ENCODE measurements at places on chromosomes 6 and 20. TPM values are rescaled to one million over a fixed set of nuclear protein-coding genes. Genes with fewer than 3 reads are reported as not detected.

Gene OPN5
- total RNA-seq: not detected

Gene TCF21
- total RNA-seq: 0.14 TPM

GRCh38 chr6:81451787-81452186 is 300.7 kb downstream of the TENT5A start:
- DNase-seq: no peak

DNA sequence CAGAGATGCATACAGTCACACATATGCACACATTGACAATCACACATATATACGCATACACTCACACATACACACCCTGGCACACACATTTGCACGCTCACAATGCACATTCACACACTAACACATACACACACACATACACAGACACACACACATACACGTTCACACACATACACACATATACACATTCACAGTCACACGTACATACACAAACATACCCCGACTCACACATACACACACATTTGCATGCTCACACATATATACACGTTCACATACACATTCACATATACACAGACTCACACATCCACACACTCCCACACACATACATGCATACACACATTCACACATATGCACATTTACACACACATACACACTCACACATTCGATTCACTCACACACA is 366.8 kb upstream of the ID4 start:
- no peak for DNase-seq

DNA sequence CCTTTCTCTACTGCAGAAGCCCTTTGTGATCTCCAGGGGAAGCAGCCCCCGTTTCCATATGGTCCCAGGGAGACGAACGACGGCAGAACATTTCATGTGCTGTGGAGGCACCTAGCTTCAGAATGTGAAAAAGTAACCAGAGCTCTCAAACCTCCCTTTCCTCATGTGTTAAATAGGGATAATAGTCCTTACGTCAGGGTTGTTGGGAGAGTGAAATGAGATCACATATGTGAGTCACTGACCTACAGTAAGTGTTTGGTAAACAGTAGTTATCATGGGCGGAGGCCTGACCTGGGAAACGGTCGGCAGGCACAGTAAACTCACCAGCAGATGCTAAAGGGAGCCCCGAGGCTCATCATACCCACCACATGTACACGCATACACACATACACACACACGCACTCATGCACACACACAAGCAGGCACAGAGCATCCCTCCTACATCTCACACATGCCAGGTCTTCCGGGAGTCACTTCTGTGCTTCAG is 89.7 kb downstream of the LY86 start:
- DNase-seq: no peak

DNA sequence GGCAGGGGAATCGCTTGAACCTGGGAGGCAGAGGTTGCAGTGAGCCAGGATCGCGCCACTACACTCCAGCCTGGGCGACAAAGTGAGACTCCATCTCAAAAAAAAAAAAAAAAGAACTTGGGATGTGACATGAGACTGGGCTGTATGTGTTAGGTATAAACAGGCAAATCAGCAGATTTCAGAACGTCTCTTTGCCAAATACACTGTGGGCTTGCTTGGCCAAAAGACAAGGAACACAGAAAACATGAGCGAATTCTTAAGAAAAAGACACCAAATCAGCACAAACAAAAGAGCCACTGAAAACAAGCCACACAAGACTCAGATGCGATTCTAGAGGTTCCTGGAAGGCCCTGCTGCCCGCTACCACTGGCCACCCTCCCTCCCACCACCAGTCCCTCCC is 12.5 kb downstream of the ETV7 start:
- DNase-seq: no peak

- DNase-seq: no peak
Measured at GRCh38 chr20:37256286-37256685, 5.3 kb downstream of the GHRH start.

GRCh38 chr20:33640287-33640686 is 21.8 kb upstream of the C20orf144 start:
- no peak for DNase-seq

DNA sequence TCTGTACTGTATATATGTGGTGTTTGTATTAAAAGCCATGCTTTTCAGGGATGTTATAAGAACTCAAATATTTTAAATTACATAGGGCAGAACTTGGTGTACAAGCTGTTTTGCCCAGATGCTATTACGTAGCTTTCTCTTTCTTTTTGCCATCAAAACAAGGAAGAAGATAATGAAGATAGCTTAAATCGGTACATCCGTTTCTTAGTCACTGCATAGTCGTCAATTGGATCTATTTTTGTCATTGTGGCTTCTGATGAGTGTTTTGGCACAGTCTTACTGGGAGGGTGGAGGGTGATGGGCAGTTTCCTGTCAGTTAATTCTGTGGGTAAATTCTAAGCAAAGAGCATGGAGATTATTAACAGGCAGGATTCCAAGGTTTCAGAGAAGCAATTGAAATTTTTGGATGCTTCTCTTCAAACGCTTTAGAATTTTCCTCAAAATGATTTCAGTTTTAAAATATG is 649.1 kb upstream of the GJE1 start:
- DNase-seq: no peak

GRCh38 chr20:17845701-17846475 is 122.7 kb downstream of the SNX5 start:
- no peak for DNase-seq

GRCh38 chr6:71375676-71376075 is 87.1 kb downstream of the OGFRL1 start:
- no peak for DNase-seq

GRCh38 chr6:15682965-15683822 is 20.4 kb upstream of the DTNBP1 start:
- DNase-seq: no peak

Gene BNIP5
- not detected for total RNA-seq

DNA sequence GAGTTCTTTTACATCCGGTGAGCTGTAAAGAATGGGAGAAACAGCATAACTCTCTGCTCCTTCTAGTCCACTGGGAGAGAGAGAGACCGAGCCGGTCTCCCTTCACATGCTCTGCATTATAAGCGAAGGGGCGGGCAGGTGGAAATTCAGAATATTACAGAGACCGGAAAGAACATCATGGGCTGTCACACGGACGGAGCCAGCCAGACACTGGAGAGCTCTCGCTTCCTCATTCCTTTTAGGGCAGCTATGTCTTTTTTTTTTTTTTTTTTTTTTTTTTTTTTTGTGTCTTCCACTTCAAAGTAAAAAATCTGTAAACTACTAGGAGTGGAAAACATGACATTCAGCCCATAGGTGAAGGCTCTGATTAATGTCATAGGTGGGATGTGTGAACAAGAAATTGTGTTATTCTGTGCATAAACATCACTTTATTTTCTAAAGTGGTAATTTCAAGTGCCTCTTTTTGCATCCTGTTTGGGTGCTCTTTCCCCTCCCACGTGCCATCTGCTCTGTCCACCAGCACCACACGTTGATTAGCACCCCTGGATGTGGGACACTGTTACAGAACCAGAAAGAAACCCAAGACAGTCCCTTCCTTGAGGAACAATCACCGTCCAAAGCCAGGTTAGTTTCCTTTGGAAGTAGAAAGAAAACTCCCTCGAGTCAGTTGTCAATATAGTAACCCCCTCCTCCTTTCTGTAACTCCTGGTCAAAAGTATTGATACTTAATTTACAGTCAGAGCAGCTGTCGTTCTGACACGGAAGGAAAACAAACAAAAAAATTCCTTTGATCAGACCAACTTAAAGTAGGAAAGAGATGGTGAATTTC is at the start of gene TAGAP:
Gene TAGAP (minus strand): TSS at position 93 of the 829 bp plus-strand sequence. CDS start 845 bp downstream, outside the sequence.
- DNase-seq: no peak

Gene GSTA1
- total RNA-seq: 0.89 TPM

- no peak for DNase-seq
Measured at GRCh38 chr6:192313-192664, 100.0 kb upstream of the DUSP22 start.

- no peak for DNase-seq
Measured at GRCh38 chr6:161418463-161418945, 144.6 kb upstream of the AGPAT4 start.

DNA sequence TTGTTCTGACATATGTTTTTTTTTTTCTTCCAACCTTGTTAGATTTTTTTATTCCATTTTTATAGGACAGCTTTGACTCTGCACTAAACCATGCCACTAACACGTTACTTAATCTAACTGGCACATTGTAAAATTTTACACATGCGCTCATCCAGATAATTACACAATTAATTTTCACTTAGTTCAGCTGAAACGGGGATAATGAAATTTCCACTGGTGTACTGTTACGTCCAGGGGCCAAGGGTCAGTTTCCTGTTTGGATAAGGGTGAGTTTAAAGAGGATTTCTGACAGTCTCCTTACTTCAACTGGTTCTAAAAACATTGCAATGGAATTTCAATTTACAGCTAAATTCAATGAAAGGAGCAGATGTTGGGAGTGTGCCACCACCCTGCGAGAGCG is 221.8 kb upstream of the CEP162 start:
- no peak for DNase-seq

Gene RNF8
- total RNA-seq: 33.3 TPM

Gene CRISP2
- not detected for total RNA-seq

- no peak for DNase-seq
Measured at GRCh38 chr6:169165561-169166300, 87.9 kb downstream of the THBS2 start.

Gene SAPCD1
- total RNA-seq: 13.7 TPM

- no peak for DNase-seq
Measured at GRCh38 chr6:88761237-88762031, 202.0 kb downstream of the RNGTT start.

Gene SLC32A1
- total RNA-seq: 0.09 TPM

Gene CDSN
- total RNA-seq: not detected

- no peak for DNase-seq
Measured at GRCh38 chr6:159880412-159880975, 10.3 kb upstream of the MAS1 start.

DNA sequence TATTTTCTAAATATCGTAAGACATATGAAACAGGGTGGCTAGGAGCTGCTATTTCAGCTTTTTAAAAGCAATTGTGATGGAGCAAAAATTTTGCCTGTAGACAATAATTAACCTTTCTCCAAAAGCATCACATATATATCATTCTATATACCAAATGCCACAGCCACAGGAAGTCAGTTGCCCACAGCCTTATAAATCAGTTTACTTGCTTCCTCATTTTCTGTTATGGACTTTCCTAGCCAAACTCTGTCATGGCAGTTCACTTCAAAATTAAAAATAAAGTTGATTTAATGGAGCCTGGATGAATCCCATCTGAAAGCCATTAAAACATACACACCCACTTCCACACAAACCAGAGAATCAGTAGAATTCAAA is 93.4 kb upstream of the NHSL1 start:
- no peak for DNase-seq

DNA sequence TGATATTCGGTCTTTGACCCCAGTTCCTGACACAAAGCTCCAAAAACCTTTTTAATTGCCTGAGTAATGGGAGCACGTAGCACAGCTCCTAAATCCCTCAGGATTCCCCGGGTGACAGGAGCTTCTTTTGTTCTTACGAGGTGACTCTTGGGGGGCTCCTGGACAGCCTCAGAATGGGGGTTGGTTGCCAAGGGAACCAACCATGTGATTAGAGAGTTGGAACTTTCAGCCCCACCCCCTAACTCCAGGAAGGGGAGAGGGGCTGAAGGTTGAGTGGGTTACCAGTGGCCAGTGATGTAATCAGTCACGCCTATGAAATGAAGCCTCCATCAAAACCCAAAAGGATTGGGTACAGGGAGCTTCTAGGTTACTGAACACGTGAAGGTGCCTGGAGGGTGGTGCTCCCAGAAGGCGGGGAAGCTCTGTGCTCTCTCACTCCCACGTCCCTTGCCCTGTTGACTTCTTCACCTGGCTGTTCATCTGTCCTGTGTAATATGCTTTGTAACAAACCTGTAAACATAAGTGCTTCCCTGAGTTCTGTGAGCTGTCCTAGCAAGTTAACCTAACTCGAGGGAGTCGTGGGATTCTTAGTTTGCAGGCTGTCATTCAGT is 89.5 kb downstream of the CHMP4B start:
- no peak for DNase-seq

DNA sequence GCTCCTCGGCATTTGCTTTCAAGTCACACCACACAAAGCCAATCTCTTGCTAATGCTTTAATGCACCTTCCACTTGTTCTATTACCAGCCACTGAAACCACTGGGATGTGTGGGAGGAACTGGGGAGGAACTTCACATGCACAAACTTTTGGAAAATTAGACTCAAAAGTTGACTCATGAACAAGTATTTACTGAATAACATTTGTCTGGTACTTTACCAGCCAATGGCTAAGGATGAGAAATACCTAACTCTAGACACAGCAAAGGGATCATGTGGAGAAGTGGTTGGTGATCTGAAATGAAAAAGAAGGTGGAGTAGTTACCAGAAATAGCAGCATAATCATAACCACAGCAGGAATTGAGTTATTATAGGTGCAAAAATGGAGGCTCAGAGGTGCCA is 554.0 kb upstream of the NOX3 start:
- DNase-seq: no peak

- DNase-seq: no peak
Measured at GRCh38 chr20:5131502-5131901, 4.7 kb downstream of the CDS2 start.

DNA sequence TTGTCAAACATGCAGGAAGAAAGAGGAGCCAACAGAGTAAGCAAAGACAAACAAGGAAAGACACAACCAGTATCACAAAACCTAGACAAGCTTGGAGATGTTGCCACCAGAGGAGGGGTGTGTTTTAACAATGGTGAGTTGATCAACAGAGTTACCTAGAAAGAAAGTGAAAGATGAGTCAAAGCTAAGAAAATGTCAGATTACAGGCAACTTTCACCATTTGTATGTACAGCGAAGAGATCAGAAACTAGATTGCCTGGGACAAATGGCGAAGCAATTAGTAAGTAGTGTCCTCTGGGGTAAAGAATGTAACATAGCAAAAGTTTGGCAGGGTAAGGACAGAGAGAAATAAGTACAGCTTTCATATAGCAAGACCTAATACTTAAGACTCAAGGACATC is 51.6 kb upstream of the POU3F2 start:
- DNase-seq: no peak

GRCh38 chr6:162230147-162230752 is 497.3 kb downstream of the PRKN start:
- DNase-seq: no peak

- DNase-seq: no peak
Measured at GRCh38 chr6:7904654-7905319, 5.8 kb downstream of the TXNDC5 start.

Gene ARMC2
- total RNA-seq: 4.6 TPM

GRCh38 chr6:109507490-109508072 is 24.6 kb upstream of the ZBTB24 start:
- DNase-seq: no peak

DNA sequence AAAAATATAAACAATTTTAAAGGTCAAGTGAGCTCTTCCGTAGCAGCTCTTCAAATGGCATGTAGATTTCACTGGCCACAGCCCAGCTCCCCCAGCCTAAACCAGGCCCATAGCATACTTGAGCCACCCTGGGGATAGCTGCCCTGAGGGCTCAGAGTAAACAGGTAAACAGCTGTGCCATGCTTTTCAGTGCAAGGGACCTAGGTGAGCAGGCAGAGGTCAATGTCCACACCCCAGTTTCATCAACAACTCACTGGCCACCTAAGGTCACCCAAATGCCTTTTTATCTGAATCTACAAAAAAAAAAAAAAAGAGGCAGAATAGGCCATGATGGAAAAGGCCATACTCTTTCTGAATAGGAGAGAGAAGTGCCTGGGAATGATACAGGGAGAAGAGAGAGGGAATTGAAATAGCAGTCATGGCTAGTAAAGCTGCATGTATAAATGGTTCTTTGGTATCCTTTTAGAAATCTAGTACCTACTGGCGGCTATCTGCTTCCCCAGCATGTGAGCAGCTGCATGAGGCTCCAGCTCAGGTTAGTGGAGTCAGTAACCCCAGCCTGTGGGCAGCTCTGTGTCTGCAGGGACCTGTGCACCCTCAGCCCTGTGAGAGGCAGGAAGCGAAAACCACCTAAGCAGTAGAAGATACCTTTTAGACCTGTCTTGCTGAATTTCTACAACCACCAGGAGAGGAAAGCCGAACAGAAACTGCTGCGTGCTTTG is 77.0 kb downstream of the FOXA2 start:
- no peak for DNase-seq
